ENCODE measurements at places on chromosomes 4 and X. TPM values are rescaled to one million over a fixed set of nuclear protein-coding genes. Genes with fewer than 3 reads are reported as not detected.

GRCh38 chrX:15465347-15465746 is 27.8 kb downstream of the PIR start:
- no peak for DNase-seq

DNA sequence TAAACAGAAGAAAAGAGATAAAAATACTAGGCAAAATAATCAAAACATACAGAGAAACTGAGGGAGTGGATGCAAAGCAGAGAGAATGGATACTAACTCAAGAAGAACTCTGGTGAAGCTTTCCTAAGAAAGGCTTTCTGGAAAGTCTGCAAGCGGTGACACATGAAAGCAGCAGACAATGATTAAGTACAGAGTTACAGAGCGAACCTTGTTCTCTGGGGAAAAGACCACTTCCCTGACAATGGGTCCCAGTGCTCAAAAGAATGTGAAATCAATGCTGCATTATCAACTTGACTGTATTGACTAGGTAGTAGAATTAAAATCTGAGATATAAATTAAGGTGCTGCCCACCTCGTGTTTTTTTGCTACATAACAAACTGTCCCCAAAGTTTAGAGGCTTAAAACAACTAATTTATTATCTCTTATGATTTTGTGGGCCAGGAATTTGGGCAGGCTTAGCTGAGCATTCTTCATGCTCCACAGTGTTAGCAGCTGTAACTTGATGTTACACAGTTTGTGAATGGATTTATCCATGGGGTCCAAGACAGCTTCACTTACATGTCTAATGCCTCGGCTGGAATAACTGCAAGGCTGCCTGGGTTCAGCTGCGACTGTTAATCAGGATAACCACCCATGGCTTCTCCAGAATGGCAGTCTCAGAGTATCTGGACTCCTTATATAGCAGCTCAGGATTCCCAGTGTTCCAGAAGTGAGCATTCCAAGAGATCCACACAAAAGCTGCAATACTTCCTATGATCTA is 106.9 kb upstream of the INPP4B start:
- no peak for DNase-seq

FAM149A gene
- total RNA-seq = 9.1 TPM

DNA sequence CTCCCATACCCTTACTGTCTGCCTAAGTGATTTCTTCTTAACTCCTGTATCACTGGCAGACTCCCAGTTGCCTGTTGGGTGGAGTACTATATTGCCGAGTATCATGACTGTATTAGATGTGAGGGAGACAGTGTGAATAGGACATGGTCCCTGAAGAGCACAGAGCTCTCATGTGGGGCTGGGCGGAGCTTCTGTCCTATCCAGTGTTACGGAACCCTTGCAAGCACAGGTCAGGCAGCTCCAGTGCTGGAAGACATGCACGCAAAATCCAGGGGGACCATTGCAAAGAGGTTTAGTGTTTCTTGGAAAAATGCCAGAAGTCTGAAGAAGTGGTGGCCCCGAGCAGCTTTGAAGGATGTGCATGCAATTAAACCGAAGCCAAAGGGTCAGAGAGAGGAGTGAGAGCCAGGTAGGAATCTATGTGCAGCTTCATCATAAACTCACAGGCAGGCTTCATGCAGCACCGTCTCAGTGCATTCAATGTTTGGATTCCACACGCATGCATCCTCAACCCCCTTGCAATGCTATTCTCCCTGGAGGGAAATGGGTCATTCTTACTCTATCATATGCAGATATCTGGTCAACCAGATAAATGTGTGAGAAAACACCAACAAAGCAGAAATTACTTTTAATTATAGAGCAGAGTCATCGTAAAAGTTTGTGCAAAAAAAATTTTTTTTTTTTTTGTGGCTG is 49.7 kb upstream of the DHRSX start:
- no peak for DNase-seq

GRCh38 chr4:74539044-74539790 is 94.3 kb downstream of the AREG start:
- DNase-seq = peak; percentile 69

CT47B1 gene
- total RNA-seq = not detected

- no peak for DNase-seq
Observed at GRCh38 chr4:165198329-165198728, 9.0 kb upstream of the KLHL2 start.

GRCh38 chr4:3340700-3341083 is 47.9 kb downstream of the RGS12 start:
- no peak for DNase-seq

- DNase-seq = peak; percentile 56
Observed at GRCh38 chrX:11787564-11787963, 29.5 kb downstream of the MSL3 start.

NPNT gene
- 33.4 TPM for total RNA-seq

DNA sequence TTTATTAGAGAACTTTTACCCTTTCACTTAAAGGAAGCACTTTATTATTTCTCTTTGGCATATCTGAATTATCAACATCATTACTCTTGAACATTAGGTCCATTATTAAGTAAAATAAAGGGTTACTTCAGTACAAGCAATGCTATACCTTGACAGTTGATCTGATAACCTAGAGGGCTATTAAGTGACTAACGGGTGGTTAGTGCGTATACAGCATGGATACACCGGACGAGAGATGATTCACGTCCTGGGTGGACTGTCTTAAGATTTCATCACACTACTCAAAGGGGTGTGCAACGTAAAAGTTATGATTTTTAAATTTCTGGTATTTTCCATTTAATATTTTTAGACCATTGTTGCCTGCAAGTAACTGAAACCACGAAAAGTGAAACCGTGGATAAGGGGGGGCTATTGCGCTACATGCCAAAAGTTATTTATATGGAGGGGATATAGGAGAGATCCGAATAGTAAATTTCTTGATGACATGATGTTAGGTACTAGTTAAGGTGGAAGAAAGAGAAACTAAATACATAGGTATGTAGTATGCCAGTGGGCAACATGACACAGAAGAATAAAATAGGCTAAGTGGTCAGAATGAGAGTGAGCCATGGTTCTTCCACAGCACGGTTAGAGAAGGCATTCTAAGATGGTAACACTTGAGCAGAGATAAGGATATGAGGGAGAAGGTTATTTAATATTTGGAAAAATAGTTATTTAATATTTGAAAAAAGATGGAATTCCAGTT is 230.8 kb upstream of the ANKRD50 start:
- DNase-seq = peak; percentile 65

- no peak for DNase-seq
Observed at GRCh38 chr4:69754926-69755580, 5.4 kb downstream of the SULT1B1 start.

CENPVL2 gene
- total RNA-seq = 1.4 TPM

USP26 gene
- total RNA-seq = not detected

DNA sequence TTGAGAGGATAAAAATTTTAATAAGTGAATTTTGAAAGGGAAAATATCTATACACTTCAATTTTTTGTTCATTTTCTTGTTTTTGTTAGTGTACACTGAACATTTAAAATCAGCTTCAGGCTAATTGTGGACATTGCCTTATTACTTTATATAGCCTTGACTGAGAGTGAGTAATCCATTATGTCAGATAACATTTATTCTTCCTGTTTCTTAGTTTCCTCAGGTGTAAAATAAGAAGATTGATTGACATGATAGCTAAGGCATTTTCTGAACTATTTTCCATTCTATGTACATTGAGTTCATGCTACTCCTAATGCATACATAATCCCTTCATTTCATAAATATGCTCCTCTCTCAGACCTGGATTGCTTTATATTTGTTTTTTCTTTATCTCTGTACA is 607.3 kb upstream of the AADAT start:
- DNase-seq = no peak

PTCHD1 gene
- 0.92 TPM for total RNA-seq

DNA sequence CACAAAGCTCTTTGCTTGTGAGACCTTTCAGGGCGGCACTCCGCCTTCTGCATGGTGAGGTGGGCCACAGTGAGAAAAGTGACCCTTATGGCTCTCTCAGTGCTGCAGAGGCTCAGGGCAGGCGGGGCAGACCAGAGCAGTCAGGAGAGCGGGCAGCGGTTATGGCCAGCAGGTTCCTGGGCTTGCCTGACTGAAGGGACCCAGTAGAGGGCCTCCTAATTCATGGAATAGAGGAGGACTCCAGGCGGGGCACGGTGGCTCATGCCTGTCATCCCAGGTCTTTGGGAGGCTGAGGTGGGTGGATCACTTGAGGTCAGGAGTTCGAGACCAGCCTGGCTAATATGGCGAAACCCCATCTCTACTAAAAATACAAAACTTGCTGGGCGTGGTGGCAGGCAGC is 91.4 kb downstream of the CLNK start:
- no peak for DNase-seq

DNA sequence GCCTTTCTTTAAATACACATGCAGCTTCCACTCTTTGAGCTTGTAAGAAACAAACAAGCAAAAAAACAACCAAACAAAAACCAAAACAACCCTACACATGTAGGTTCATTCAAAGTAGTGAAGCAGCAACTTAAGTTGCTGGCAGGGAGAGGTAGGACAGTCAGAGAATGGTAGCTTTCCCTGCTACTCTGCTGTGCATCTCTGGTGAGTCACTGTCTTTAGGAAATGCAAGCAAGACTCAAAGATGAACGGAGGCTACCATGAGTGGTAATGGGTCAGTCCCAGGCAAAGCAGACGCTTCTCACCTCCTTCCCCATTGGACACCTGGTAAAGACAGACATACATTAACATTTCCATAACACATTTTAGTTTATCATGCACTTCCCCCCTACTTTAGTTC is 43.2 kb downstream of the PGRMC2 start:
- DNase-seq = no peak

GRCh38 chr4:165783626-165784025 is 89.4 kb upstream of the TLL1 start:
- no peak for DNase-seq

ATP6AP2 gene
- 92.1 TPM for total RNA-seq

GLRA2 gene
- total RNA-seq = 0.15 TPM

DNA sequence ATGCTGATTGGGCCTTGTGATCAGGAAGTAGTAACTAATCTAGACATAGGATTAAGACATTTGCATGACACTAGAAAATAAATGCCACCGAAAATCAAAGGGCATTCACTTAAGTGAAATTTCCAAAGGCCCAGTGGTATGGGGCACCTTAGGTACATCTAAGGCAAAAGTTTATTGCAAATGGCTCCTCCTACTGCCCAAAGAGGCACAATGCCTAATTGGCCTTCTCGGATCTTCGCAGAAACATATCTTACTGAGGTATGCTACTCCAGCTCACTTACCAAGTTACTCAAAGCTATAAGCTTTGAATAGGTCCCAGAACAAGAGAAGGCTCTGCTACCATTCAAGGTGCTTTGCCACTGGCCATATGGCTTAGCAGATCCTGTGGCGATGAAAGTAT is 174.8 kb upstream of the CXCL13 start:
- no peak for DNase-seq

DNA sequence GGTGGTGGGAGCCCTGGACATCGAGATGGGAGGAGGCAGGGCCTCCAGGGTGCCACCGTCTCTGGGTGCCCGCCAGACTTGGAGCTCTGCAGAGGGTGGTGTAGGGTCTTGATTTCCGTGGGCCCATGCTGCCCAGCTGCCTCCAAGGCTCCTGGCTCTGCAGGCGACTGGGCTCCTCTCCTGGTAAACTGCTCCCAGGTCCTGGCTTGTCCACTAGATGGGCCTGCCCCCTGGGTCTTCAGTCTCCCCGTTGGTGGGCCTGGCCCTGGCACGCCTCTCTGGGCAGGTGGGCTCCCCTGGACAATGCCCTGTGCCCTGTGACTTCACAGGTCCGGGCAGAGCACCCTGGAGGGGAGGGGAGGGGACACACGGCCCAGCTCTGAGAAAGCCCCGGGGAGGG is 7.7 kb downstream of the FGFR3 start:
- no peak for DNase-seq

GRCh38 chr4:127917151-127917550 is 36.5 kb downstream of the PLK4 start:
- DNase-seq = peak; percentile 1

AFM gene
- not detected for total RNA-seq

DNA sequence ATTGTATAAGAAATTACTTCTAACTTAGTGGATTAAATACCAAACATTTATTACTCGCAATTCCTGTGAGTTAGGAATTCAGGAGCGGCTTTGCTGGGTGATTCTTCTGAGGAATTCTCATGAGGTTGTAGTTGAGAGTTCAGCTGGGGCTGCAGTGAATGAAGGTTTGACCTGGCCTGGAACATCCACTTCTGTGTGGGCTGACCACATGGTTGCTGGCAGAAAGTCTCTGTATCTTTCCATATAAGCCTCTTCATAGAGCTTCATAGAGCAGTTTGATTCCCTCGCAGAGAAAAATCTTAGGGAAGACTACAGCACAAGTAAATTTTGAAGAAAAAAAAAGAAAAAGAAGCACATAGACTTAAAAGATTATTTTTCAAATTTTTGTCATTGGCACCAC is 339.7 kb upstream of the NWD2 start:
- no peak for DNase-seq

- DNase-seq = no peak
Observed at GRCh38 chrX:47146121-47146935, 1.3 kb downstream of the RBM10 start.

GRCh38 chr4:115332078-115332477 is 218.7 kb upstream of the NDST4 start:
- DNase-seq = no peak

DNA sequence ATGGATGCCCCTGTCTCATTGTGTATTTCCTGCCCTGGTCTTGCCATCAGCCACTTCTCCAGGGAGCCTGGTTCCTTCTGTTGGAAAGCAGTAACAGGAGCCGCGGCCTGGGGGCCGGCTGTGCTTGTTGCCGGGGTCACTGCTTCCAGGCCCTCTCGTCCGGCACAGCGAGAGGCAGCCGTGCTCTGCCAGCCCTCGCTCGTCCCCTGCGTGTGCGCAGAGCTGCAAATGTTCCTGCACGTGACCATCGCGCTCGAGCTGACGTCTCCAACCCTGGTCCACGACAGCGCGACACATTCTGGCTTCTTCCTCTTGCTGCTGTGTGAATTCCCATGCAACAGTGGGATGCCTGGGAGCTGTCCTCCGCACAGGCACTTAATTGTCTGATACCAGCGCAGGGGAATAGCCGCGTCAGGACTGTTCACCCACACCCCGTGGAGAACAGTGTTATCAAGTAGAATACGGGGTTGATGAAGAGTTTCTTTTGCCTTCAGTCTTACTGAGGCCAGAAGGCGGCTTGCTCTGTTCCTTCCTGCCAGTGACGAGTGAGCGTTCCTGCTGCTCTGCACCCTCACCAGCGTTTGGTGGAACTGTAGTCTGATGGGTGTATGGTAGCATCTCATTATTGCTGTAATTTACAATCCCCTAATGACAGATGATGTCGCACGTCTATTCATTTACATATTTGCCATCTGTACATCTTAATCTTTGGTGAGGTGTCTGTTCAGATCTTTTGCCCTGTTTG is 12.3 kb downstream of the PDE6B start:
- DNase-seq = no peak

SUPT20HL1 gene
- total RNA-seq = 0.04 TPM

- DNase-seq = no peak
Observed at GRCh38 chr4:54717694-54718093, 59.9 kb downstream of the KIT start.

GRCh38 chr4:25088093-25088952 is 57.6 kb upstream of the LGI2 start:
- DNase-seq = peak; percentile 71

- no peak for DNase-seq
Observed at GRCh38 chr4:125428832-125429231, 114.1 kb downstream of the FAT4 start.

ADGRG4 gene
- total RNA-seq = not detected

POLN gene
- total RNA-seq = 5.2 TPM

All from cardiac muscle cell (in vitro differentiated cells and primary cell).